ENCODE measurements at places on chromosomes 5 and 9. TPM values are rescaled to one million over a fixed set of nuclear protein-coding genes. Genes with fewer than 3 reads are reported as not detected.

Gene CAMK4
- total RNA-seq: not detected

Gene PLPP7
- not detected for total RNA-seq

Gene TAF1L
- not detected for total RNA-seq

Gene FRRS1L
- 0.15 TPM for total RNA-seq
